ENCODE measurements at places on chromosomes 3 and 15.

DNA sequence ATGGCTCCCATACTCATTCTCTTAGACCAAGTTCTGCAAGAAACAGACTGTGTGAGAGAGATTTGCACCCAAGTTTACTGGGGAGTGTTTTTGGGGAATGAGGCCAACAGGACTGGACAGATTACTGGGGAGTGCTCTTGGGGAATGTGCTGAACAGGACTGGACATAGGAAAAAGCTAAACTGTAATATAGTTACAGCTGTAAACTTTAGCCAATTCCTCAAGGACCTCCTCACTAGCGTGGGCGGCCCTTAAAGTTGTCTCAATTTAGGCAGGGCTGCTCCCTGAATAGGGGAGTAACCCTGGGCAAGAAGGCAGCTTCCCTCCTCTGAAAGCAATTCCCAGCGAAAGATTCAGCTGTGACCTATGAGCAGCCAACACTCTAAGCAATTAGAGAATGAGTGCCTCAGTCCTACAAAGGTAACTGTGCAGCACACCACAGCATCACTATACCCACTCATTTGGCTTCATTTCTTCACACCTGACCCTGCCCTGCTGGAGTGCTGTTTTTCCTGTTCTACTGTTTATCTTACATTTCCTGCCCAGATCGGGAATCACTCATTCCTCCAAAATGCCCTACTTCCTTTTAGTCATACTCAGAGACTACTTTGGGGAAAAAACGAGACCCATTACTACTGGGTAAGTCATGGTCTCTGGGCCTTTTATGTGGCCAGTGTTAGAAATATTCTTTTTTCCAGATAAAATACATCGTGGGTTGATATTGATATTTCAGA lies 41.3 kb upstream of the TRIM42 start:
- DNase-seq: no peak

- DNase-seq: no peak
These were observed 464.0 kb upstream of the CCDC54 start for GRCh38 chr3:106913111-106913698.

GRCh38 chr3:24111711-24112110 lies 166.6 kb downstream of the NR1D2 start:
- DNase-seq: no peak

DNA sequence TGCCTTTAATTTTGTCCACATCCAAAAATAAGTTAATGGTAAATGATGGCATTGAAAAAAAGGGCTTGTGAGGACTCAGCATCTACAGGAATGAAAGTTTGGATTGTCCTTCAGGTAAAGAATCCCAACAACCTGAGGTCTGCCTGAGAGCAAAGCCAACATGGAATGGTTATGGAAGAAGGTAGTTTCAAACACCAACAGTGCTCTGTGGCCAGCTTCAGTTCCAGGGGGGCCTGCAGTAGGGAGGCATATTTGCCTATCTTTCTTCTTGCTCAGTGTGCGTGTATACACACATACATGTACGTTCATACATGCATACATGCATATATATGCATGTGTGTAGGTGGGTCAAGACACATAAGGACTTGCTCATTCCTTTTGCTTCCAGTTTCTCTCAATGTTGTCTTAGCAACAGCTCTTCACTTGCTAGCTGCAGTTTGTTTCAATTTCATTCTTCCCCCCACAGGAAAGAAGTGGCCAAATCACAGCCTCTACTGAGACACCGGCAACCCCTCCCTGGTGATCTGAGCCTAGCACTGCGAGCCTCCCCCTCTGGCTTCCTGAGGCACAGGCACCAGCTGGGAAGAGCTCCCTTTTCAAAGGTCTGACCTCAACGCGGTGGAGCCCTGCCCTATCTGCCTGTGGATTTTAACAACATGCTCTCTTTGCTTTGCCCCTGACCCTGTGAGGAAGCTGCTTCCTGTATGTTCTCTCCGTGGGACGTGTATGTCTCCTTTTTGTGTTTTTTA lies 146.2 kb downstream of the KLF13 start:
- DNase-seq: peak; percentile 22

DNA sequence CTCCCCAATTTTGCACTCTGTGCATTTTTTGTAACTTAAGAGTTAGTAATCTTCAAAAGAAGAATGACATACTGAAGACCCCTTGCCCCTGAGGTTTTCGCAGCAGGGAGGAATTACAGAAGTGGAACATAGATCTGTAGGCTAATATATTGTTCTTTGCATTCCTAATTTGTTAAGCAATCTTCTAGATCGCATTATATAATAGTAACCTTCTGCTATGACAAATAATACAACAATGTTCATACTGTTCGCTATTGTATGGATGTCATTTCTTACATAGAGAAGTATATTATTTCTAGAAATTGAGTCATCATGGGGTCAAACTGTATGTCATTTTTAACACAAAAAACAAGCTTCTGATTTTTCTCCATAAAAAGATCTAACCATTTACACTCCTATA lies 95.8 kb upstream of the TGFBR2 start:
- DNase-seq: no peak

DNA sequence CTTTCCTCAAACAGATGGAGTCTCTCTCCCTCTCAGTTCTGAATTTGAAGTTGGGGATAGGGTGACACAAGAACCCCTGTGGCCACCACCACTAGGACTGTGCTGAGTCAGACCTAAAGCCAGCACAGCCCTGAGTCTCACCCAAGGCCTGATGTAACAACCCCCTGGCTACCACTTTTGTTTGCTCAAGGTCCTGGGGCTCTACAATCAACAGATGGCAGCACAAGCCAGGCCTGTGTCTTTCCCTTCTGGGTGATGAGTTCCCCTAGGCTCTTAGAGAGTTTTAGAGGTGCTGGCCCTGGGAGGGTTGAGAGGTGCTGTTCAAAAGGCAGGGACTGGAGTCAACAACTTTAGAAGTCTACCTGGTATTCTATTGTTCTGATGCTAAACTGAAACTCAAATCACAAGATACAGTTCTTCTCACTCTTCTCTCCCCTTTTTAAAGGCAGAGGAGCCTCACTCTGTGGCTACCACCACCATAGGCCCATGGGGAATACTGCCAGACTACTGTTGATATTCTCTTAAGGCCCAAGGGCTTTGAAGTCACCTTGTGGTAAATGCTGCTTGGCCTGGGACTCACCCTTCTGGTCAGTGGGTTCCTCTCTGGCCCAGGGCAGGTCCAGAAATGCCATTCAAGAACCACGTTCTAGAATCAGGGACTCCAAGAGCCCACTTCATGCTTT lies 6.5 kb downstream of the OR5K4 start:
- DNase-seq: no peak

DNA sequence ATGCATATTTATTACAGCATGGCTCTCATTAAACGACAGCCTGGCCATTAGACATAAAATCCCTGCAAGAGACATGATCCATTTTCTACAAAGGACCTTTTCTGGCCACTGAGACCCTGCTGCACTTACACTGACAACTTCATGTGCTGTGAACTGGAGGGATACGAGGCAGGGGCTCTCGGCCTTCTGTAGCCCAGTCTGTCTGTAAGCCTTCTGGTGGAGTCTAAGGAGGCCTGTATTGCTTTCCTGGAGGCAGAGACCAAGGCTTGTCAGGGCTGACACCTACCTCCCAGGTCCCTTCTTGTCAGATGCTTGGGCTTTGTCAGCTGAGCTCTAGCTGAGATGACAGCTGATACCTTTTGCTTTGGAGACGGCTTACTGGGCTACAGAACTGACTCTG lies 776.9 kb upstream of the ARPP21 start:
- DNase-seq: no peak

GRCh38 chr3:134054881-134055280 lies 25.2 kb upstream of the SLCO2A1 start:
- DNase-seq: no peak

- DNase-seq: no peak
These were observed 492.9 kb downstream of the GBE1 start for GRCh38 chr3:81268526-81268925.

- no peak for DNase-seq
These were observed 8.4 kb downstream of the GMNC start for GRCh38 chr3:190854062-190854461.

- DNase-seq: no peak
These were observed 58.1 kb downstream of the OSBPL10 start for GRCh38 chr3:31922962-31923361.

- no peak for DNase-seq
These were observed 32.6 kb upstream of the SHC4 start for GRCh38 chr15:48996276-48996675.

DNA sequence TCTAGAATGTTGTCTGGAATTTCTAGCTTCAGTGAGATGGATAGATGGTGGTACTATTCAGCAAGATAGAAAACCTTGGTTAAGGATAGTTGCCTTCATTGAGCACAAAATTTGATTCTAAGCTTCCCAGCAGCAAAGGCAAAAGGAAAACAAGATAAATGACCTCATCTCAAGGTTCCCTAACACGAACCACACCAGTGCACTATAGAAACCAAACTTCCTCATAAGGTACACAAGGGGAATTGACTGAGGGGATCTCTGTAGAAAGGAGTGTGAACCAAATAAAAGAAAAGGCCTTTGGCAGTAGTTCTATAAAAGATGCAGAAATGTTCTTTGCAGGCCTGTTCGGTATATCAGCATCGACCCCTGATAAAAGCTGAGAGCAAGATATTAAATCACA lies 288.9 kb downstream of the SHQ1 start:
- DNase-seq: no peak

- DNase-seq: no peak
These were observed 59.6 kb upstream of the LMCD1 start for GRCh38 chr3:8441969-8442559.

DNA sequence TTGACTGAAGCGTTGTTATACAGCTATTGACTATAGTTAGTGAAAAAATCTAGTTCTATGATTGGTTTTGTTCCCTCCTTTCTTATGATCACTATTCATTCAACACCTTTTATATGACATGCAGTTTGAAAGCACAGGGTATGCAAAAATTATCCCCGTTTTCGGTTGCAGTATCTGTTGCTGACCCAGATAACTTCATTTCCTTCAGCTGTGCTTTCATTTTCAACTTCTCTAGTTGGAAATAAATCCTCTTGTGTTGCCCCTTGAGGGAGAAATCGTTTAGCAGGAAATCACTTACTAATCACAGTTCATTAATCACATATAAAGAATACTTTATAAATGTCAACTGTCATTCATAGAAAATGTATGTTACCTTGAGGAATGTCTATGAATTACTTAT lies 55.1 kb downstream of the MBNL1 start:
- no peak for DNase-seq
